Spinal cord (tissue), 10 donors: ENCODE measurements at places on chromosomes 2 and 18. TPM values are rescaled to one million over a fixed set of nuclear protein-coding genes. Genes with fewer than 3 reads are reported as not detected.

- no peak for DNase-seq
Measured at GRCh38 chr2:101949304-101949703, 42.5 kb upstream of the IL1R2 start.

DNA sequence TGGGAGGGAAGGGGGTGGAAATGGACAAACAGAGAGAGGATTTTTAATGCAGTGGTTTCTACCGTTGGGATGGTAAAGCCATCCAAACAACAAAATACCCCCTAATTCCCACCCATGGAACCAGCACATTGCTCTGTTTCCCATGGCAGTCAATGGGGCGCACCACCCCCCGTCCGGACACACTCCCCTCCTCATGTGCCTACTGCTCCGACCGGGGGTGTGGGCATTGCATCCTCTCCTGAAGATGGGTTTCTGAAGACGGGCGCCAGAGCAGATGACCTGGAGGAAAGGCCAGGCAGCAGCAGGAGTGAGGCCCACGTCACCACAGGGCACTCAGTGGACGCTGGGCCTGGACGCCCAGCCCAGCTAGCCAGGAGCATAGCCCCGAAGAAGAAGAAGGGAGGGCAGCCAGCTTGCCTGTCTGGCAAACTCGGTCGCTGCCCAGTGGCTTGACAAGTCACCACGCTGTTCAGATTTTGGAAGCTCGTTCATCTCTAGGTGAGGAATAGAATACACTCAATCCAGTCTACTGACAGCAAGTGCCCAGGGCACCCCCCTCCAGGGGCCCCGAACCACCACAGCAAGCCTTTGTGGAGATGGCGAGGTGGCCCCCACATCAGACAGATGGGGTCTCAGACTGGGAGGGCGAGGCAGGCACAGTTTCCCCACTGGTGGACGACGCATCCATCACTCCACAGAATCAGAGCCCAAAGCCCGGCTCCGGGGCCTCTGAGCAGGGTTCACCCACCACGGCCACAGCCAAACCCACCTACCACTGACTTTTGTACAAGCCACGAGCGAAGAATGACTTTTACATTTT lies 296.2 kb upstream of the SALL3 start:
- DNase-seq = no peak

GRCh38 chr2:68044099-68044498 lies 18.7 kb downstream of the C1D start:
- DNase-seq = no peak

The BCL2 gene
- 34.4 TPM for total RNA-seq

GRCh38 chr2:98089941-98090340 lies 3.0 kb downstream of the VWA3B start:
- no peak for DNase-seq
